ENCODE measurements at places on chromosomes 12 and 14.

DNA sequence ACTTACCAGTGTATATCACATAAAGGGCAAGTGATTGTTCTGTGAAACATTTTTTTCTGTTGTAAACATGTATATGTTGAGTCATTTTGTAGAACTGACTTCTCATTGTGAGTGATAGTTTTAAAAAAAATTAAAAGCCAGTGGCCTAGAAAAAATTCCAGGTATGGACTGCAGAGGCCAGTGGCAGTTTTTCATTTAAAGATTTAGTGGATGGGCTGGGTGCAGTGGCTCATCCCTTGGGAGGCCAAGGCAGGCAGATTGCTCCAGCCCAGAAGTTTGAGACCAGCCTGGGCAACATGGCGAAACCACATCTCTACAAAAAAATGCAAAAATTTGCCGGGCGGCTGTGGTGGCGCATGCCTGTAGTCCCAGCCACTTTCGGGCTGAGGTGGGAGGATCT is 84.7 kb upstream of the MDM1 start:
- no peak for DNase-seq

DNA sequence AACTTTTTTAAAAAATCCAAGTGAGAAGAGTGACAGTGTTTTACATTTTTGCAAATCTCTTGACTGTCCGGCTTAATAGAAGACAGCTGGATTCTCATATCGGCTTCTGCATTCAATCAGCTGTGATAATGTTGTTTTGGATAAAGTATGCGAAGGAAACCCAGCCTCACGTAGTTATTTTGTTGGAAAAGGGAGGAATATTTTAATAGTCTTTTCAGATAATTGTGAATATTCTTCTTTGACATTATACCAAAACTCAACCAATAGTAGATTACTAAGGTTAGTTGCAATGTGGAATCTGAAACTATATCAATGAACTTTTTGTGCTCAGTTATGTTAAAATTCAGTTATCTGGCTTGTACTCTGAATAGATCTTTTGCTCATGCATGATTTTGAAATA is 276.5 kb downstream of the ZFP36L1 start:
- no peak for DNase-seq

DNA sequence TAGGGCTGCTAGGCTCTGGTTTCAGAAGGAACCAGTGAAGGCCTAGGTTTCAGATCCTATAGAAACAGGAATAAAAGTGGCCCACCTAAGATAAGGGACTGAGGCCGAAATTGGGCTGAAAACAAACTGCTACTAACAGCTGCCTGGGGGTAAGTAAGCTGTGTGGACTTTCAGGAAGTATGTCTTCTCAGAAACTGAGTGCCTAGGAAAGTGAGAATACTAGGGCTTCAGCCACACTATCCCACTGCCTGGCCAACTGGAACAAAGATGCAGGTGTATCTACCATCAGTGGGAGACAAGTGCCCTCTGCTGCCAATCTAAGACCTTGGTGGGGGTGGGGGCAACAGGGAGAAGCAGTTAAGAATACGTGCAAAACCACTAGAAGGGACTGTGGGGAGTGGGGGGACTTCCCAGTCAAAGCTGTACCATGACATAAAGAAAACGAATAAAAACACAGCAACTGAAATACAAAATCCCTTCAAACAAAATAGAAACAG is 82.5 kb downstream of the MED13L start:
- peak; percentile 7 for DNase-seq

DNA sequence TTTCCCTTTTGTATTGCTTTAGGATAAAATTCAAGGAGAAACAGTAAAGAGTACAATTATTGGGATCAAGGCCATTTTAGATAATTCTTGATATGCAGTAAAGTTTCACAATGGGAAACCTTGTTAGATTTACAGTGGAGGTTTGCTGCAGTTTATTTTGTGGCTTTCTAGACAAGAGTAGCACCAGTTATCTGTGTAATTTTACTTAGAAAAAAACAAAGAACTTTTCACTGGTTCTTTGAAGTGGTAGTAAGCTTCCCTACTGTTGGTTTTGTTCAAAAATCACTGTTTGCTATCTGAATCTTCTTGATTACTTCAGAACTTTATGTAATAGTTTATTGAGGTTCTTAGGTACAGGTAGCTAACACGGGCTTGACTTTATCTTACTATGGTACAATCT is 42.0 kb downstream of the ADIPOR2 start:
- no peak for DNase-seq

GRCh38 chr12:77560714-77561113 is 270.0 kb upstream of the NAV3 start:
- no peak for DNase-seq

- no peak for DNase-seq
These were observed 20.4 kb downstream of the JDP2 start for GRCh38 chr14:75448209-75448608.

DNA sequence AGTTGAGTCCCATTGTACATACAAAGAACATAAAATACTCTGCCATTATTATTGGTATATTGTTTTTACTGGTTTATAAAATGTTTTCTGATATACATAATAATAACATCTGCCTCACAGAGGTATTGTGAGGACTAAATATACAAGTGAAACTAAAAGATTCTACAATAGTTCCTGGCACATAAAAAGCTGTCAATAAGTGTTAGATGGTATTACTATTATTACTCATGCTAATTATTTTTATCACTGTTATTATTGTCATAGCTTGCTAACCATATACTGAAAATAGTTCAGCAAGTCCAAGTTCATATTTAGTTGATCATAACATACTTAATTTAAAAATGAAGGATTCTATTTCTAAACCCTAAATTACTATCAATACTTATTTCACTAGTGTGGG is 34.4 kb downstream of the BTG1 start:
- DNase-seq = no peak

GRCh38 chr14:105028251-105028927 is 7.5 kb upstream of the CDCA4 start:
- DNase-seq = no peak

DNA sequence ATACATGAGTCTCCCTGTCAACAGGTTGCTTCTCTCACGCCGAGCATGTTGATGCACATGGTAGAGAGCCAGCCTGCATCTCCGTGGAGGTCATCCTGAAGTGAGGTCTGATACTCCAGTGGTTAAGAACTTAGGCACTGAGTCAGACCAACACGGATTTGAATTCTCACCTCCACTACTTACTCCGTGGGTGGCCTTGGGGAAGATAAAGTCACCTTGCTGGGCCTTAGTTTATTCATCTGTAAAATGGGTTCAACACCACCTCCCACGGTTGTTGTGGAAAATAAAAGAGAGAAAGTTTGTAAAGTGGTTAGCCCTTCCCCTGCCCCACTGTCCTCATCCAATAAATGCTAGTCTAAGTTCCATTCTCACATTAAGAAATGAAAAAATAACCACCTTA is 408.9 kb downstream of the MED13L start:
- no peak for DNase-seq

GRCh38 chr14:75431827-75432226 is 4.0 kb downstream of the JDP2 start:
- no peak for DNase-seq

GRCh38 chr14:91354979-91355685 is 62.5 kb downstream of the CCDC88C start:
- DNase-seq = no peak
